ENCODE measurements at places on chromosomes 6 and 20. TPM values are rescaled to one million over a fixed set of nuclear protein-coding genes. Genes with fewer than 3 reads are reported as not detected.

GRCh38 chr6:23280437-23280836, 711.1 kb downstream of the HDGFL1 start:
- DNase-seq, result peak; percentile 16

- DNase-seq, result no peak
Measured at GRCh38 chr6:89910902-89911240, 16.6 kb downstream of the GJA10 start.

- DNase-seq, result no peak
Measured at GRCh38 chr20:31933698-31934097, 18.1 kb downstream of the PDRG1 start.

GRCh38 chr6:143731789-143732188, 54.0 kb downstream of the PHACTR2 start:
- DNase-seq, result no peak

DNA sequence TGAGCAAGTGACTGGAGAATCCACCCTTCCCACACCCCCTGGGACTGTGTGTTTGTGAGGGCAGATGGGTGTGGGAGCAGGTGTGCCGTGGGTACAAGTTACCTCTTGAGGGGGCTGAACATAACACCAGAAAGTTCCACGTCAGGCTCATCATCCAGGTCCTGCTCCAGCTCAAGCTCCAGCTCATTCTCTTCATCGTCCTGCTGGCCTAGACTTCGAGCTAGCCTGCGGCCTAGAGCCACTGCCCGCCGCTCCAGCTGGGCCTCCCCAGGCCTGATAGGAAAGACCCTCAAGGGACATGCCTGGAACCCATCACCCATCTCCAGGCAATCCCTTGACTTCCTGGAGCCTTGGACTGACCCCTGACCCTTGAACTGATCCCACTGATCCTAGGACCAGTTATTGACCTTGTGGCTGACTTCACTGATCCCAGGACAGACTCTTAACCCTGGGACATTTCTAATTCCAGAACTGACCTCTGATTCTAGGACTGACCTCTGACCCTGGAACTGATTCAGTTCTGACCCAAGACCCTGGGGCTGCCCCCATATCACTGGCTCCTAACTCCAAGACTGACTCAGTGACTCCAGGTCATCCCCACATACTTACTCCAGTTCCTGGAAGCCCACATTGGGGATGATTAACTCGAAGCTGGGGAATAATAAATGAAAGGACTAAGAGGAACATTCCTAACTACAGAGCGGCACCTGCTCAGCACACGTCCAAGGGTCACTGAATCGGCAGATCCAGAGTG, 11.8 kb upstream of the SPAG4 start:
- DNase-seq, result no peak

Gene MUCL3
- not detected for total RNA-seq

DNA sequence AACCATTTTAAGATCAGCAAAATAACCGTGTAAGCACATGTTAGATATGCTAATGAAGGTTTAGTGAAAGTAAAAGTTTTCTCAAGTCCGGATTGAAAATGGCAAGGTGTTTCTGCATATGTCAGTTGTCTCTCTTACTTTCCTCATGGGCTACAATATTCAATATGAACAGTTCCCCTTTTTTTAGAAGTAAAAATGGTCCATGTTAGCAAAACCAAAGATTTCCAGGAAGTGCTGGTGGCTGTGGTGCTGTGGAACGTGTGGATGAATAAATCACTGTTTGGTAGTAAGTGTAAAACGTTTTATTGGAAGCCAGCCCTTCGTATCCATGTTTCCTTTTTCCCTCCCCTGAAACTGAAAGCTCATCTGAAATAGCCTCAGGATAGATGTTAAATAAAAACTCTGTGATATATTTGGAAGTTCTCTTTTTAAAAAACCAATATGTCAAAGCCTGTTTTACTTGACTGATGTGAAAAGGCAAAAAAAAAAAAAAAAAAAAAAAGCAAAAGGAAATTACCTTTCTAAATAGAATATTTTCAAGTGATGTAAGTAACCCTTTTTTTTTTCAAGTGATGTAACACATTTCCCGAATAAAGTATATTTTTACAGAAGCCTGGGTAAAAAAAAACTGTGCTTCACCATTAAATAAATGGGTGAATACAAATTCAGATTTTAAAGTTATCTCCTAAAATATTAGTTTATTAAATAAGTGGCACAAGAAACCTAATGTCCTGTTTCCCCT, 41.9 kb downstream of the PLEKHG1 start:
- DNase-seq, result peak; percentile 48

DNA sequence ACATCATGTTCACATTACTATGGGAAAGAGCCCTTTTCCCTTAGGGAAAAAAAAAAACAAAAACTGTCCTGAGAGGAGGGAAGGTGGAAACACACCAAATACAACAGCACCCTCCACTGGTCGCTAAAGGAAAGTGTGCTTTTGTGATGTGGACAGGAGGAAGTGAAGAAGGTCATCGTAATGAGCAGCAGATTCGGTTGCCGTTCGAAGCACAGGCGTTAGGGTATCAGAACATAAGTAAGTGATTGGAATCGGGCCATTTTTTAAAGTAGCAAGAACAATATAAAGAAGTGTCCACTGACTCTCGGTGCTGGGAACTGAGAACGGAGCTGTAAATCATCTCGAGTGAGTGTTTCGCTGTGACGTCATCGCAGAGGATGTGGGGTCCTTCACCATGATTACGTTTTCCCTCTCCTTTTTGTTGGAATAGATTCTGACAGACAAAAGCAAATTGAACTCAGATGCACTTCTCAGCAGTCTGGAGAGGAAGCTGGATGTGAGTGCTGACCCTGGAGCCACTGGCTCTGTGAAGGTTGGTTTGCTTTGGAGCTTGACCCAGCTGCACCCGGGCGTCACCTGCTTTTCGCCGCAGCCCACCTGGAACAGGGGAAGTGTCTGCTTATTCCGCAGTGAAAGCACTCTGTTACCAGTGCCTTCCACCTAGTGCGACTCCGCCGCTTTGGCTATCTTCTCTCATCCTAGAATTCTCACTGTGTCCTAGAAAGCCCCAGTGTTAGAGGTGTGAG, 203.6 kb upstream of the GMDS start:
- DNase-seq, result peak; percentile 46
